ENCODE measurements at places on chromosomes 1 and 21. TPM values are rescaled to one million over a fixed set of nuclear protein-coding genes. Genes with fewer than 3 reads are reported as not detected.

The RBM11 gene
- total RNA-seq, result 26.6 TPM

The TM2D1 gene
- total RNA-seq, result 22.6 TPM

The VPS26C gene
- total RNA-seq, result 55.1 TPM

The SPRR2F gene
- total RNA-seq, result not detected

The PLA2G5 gene
- not detected for total RNA-seq

The RAB3B gene
- total RNA-seq, result 69.1 TPM

The GJA9 gene
- total RNA-seq, result not detected

The TMOD4 gene
- total RNA-seq, result 1.0 TPM

The CFHR4 gene
- total RNA-seq, result not detected

The DNASE2B gene
- total RNA-seq, result not detected

The RPL5 gene
- 1,201 TPM for total RNA-seq

The MSH4 gene
- total RNA-seq, result 0.13 TPM

The KRTAP13-1 gene
- not detected for total RNA-seq

The HPCA gene
- total RNA-seq, result 0.43 TPM

The C1orf167 gene
- total RNA-seq, result 0.95 TPM

The F5 gene
- not detected for total RNA-seq

The KAZN gene
- 13.5 TPM for total RNA-seq

The VASH2 gene
- 14.5 TPM for total RNA-seq

The OR10J1 gene
- total RNA-seq, result not detected

The KCNK1 gene
- 73.9 TPM for total RNA-seq

The HPDL gene
- total RNA-seq, result 10.1 TPM

The ADAM30 gene
- total RNA-seq, result not detected

The TTLL7 gene
- total RNA-seq, result 6.2 TPM

The SERTAD4 gene
- 1.1 TPM for total RNA-seq

The ZNF678 gene
- total RNA-seq, result 23.1 TPM

The DDX20 gene
- total RNA-seq, result 20.7 TPM

The DNM3 gene
- total RNA-seq, result 0.57 TPM

The SMCP gene
- total RNA-seq, result not detected

The GCSAML gene
- not detected for total RNA-seq
